ENCODE measurements at places on chromosomes 11 and 22. TPM values are rescaled to one million over a fixed set of nuclear protein-coding genes. Genes with fewer than 3 reads are reported as not detected.

DNA sequence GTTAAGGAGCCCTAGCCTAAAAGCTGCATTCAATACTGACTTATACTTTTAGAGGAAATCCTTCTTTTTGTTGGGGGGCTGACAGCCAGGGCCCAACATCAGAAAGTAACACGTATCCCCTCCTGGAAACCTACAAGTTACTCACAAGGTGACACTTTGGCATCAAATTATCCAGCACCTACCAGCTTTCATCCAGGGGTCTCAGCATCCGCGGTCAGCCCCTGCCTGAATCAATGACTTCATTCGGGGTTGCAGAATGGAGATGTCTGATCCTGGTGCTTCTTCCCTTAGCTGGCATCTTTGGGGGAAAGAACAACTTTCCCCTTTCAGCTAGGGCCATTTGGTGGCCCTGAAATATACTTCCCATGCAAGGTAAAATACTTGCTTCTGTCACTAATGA lies 5.3 kb upstream of the NAP1L4 start:
- no peaks in the 10 kb centered on the region for H3K36me3 ChIP-seq
- no peaks in the 10 kb centered on the region for H3K27me3 ChIP-seq
- no peak overlapping the region for H3K27ac ChIP-seq
- peaks cover 5% of the 10 kb centered on the region for H3K4me1 ChIP-seq
- DNase-seq = no peak

GRCh38 chr11:34316347-34317035 lies 41.3 kb downstream of the ABTB2 start:
- H3K27me3 ChIP-seq = no peaks in the 10 kb centered on the region
- H3K27ac ChIP-seq = no peak overlapping the region
- H3K36me3 ChIP-seq = no peaks in the 10 kb centered on the region
- no peak overlapping the region for H3K4me3 ChIP-seq

GRCh38 chr11:9787260-9787659 lies 123.4 kb downstream of the SWAP70 start:
- H3K27ac ChIP-seq = no peak overlapping the region
- H3K4me1 ChIP-seq = no peaks in the 10 kb centered on the region
- no peaks in the 10 kb centered on the region for H3K36me3 ChIP-seq
- no peak overlapping the region for H3K4me3 ChIP-seq
- H3K27me3 ChIP-seq = no peaks in the 10 kb centered on the region

DNA sequence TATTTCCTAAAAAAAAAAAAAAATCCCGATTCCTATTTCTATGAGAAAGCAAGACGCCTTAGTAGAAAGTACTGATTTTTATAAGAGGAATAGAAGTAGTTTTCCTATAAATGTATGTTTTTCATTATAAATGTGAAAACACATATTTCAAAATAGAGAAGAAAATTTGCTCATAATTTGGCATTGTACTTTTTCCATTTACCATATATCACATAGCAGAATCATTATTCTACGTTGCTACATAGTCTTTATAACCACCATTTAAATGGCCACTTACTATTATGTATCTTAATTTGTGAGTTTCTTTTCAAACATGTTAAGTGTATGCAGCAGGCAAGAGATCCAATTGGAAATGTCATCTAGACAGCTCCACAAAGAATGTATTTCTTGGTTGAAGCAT lies 99.0 kb downstream of the CCDC34 start:
- H3K4me3 ChIP-seq = no peak overlapping the region
- H3K27me3 ChIP-seq = no peaks in the 10 kb centered on the region
- H3K27ac ChIP-seq = no peak overlapping the region
- no peak for DNase-seq
- H3K4me1 ChIP-seq = no peaks in the 10 kb centered on the region

GRCh38 chr11:32402836-32403235 lies 32.5 kb downstream of the WT1 start:
- no peak for DNase-seq
- H3K4me3 ChIP-seq = no peak overlapping the region
- no peaks in the 10 kb centered on the region for H3K4me1 ChIP-seq
- H3K36me3 ChIP-seq = no peaks in the 10 kb centered on the region
- H3K27me3 ChIP-seq = no peaks in the 10 kb centered on the region
- no peak overlapping the region for H3K27ac ChIP-seq

DNA sequence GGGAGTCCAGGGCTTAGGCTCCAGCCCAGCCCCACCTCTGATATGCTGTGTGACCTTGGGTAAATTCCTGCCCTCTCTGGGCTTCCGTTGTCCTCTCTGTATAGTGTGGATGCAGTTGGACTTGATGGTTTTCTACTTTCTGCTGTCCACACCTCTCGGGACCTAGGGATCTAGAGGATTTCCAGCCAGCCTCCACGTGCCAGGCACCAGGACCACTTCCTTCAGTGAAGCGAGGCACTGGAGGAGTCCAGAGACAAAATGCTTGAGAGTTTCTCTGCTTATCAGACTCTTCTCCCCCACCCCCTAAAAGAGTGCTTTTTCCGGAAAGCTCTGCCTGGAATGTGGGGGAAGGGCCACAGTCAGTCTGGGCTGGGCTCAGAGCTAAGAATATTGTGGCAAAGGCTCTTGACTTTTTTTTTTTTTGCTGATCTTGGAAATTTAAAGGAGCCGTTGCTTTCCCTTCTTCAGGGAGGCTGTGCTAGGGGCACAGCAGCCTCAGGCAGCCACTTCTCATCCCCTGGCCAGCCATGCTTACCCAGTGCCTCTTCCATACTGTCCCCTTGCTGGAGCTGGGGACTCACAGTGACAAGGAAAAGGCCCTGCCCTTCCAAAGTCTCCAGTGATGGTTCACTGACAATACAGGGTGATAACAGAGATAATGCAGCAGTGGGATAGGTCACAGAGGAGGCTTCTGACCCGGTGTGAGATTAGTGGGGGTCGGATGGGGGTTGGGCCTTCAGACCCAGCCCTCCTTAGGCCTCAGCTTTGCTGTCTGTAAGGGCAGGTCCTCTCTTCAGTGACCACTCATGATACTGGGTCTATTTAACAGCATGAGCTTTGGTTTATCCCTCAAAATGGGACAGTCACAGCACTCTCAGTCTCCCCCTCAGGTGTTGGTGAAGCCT lies 2.9 kb upstream of the SERPINH1 start:
- no peaks in the 10 kb centered on the region for H3K27me3 ChIP-seq
- H3K4me3 ChIP-seq = no peak overlapping the region
- no peaks in the 10 kb centered on the region for H3K36me3 ChIP-seq
- peak overlapping the region; percentile 79 for H3K27ac ChIP-seq

DNA sequence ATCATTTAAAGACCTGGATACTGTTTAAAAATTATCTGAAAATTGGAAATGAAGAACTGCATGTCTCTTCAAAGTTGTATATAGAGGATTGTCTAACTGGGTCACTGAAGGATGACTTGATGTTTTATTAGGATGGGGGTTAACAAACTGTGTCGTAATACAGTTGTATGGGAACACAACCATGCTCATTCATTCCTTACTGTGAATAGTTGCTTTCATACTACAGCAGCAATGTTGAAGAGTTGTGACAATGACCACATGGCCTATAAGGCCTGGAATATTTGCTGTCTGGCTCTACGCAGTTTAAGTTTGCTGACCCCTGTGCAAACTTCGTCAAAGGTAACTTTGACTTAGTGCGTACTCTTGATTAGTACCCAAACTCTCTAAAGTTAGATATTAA lies 38.4 kb downstream of the FDX1 start:
- H3K4me1 ChIP-seq = no peaks in the 10 kb centered on the region
- no peaks in the 10 kb centered on the region for H3K27me3 ChIP-seq
- H3K27ac ChIP-seq = no peak overlapping the region
- no peak overlapping the region for H3K4me3 ChIP-seq
- H3K36me3 ChIP-seq = no peaks in the 10 kb centered on the region

DNA sequence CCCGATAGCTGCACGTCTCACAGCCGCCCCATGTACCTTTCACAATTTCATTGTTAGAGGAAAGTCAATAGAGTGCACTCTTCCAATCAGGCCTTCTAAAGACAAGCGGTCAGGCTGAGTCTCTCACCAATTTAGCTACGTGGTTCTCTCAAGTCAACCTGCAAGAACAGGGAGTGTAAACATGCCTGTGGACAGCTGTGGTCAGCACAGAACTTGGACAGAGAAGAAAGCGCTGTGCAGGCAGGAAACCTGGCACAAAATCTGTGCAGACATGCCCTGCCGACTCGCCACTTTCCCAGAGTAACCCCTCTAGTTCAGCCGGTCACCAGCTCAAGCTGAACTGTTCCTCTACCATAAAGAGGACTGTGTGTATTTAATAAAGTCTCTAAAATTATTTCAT lies 39.5 kb downstream of the CHKA start:
- H3K36me3 ChIP-seq = no peaks in the 10 kb centered on the region
- H3K4me3 ChIP-seq = no peak overlapping the region
- no peak overlapping the region for H3K27ac ChIP-seq
- no peaks in the 10 kb centered on the region for H3K27me3 ChIP-seq
- no peaks in the 10 kb centered on the region for H3K4me1 ChIP-seq

DNA sequence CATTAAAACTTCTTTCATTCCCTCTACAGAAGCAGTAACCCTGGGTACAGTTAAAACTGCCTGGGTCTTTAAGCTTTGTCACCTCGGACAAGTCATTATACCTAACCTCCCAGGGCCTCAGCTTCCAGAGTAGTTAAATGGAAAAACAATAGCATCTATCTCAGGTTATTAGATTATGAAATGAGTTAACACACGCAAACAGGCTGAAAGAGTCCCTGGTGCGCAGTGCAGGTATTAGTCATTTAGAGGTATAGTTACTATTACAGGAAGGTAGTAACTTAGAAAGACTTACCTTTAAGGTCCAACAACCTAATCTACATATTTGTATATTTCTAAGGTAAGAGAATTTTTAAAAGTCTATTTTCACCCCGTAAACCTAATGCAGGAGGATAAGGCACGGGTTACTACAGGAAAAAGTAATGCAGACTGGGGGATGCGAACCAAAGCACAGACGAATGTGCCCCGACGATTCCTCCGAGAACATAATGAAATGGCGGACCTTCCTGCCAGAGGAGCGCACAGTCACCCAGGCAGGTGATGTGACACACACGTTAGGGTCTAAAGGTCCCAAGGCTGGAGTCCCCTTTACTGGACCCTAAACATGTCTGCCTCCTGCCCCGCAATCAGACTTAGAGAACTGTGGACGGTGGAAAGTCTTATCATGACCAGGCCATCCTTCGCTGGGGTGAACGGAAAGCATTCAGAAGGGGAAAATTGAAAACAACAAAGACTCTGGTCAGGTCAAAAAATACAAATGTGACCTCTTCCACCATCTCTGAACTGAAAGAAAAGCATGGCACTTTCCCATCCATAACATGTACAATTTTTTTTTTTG lies 1.3 kb downstream of the NAP1L4 start:
- no peaks in the 10 kb centered on the region for H3K27me3 ChIP-seq
- H3K4me3 ChIP-seq = peak overlapping the region; percentile 86
- peak; percentile 49 for DNase-seq
- no peaks in the 10 kb centered on the region for H3K36me3 ChIP-seq
- peaks cover 5% of the 10 kb centered on the region for H3K4me1 ChIP-seq
- peak overlapping the region; percentile 87 for H3K27ac ChIP-seq

- no peaks in the 10 kb centered on the region for H3K27me3 ChIP-seq
- H3K4me1 ChIP-seq = no peaks in the 10 kb centered on the region
- H3K4me3 ChIP-seq = no peak overlapping the region
- H3K27ac ChIP-seq = no peak overlapping the region
- H3K36me3 ChIP-seq = peaks cover 8% of the 10 kb centered on the region
Observed at GRCh38 chr22:41261541-41262249, 21.0 kb upstream of the CHADL start.

- H3K36me3 ChIP-seq = no peaks in the 10 kb centered on the region
- no peak overlapping the region for H3K27ac ChIP-seq
- no peak for DNase-seq
- H3K27me3 ChIP-seq = no peaks in the 10 kb centered on the region
Observed at GRCh38 chr11:78541537-78541936, 33.1 kb downstream of the NARS2 start.

- no peaks in the 10 kb centered on the region for H3K27me3 ChIP-seq
- DNase-seq = no peak
- no peaks in the 10 kb centered on the region for H3K4me1 ChIP-seq
- H3K36me3 ChIP-seq = no peaks in the 10 kb centered on the region
- no peak overlapping the region for H3K4me3 ChIP-seq
Observed at GRCh38 chr11:127926721-127927120, 660.6 kb downstream of the ETS1 start.

DNA sequence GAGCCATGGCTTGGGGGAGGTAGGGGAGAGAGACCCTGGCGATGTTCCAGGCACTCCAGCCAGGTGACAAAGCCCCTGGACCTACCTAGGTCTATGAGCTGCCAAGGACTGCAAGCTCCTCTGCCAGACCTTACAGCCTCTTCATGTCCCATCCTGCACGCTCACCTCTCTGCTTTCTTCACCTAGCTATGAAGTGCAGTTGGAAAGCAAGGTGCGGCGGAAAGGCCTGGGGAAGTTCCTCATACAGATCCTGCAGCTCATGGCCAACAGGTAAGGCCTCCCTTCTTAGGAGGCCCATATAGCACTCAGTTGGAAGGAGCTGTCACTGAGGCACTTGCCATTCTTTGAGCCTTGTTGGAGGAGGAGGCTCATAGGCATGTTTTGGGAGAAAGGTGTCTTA lies 13.8 kb downstream of the NAA40 start:
- no peak for DNase-seq
- H3K36me3 ChIP-seq = no peaks in the 10 kb centered on the region
- no peak overlapping the region for H3K4me3 ChIP-seq
- no peak overlapping the region for H3K27ac ChIP-seq
- no peaks in the 10 kb centered on the region for H3K4me1 ChIP-seq

- no peaks in the 10 kb centered on the region for H3K4me1 ChIP-seq
- H3K27ac ChIP-seq = no peak overlapping the region
- no peaks in the 10 kb centered on the region for H3K36me3 ChIP-seq
Observed at GRCh38 chr11:12769834-12770345, 95.7 kb downstream of the TEAD1 start.

- H3K4me3 ChIP-seq = no peak overlapping the region
- H3K27ac ChIP-seq = no peak overlapping the region
- no peaks in the 10 kb centered on the region for H3K27me3 ChIP-seq
- H3K36me3 ChIP-seq = no peaks in the 10 kb centered on the region
- H3K4me1 ChIP-seq = no peaks in the 10 kb centered on the region
- DNase-seq = no peak
Observed at GRCh38 chr11:87819151-87819550, 356.1 kb downstream of the RAB38 start.

- no peak for DNase-seq
- no peaks in the 10 kb centered on the region for H3K36me3 ChIP-seq
- peaks cover 8% of the 10 kb centered on the region for H3K4me1 ChIP-seq
- no peak overlapping the region for H3K4me3 ChIP-seq
- peak overlapping the region; percentile 29 for H3K27ac ChIP-seq
Observed at GRCh38 chr11:72741849-72742512, 10.2 kb downstream of the ARAP1 start.

GRCh38 chr11:10407055-10407454 lies 48.0 kb upstream of the AMPD3 start:
- H3K36me3 ChIP-seq = no peaks in the 10 kb centered on the region
- H3K27me3 ChIP-seq = no peaks in the 10 kb centered on the region
- no peak overlapping the region for H3K27ac ChIP-seq
- no peaks in the 10 kb centered on the region for H3K4me1 ChIP-seq
- DNase-seq = no peak

The ROM1 gene
- 3.2 TPM for total RNA-seq

The MYBPC3 gene
- 0.42 TPM for total RNA-seq

The APOL5 gene
- total RNA-seq = not detected

The HORMAD2 gene
- total RNA-seq = not detected

The OR5A1 gene
- not detected for total RNA-seq

The HBD gene
- not detected for total RNA-seq

The RASSF10 gene
- 4.7 TPM for total RNA-seq

The ZP1 gene
- 0.35 TPM for total RNA-seq

The WNT7B gene
- not detected for total RNA-seq

The CD44 gene
- total RNA-seq = 152 TPM

The RASGRP2 gene
- total RNA-seq = 3.5 TPM

The CTNND1 gene
- total RNA-seq = 416 TPM

The CECR2 gene
- 0.40 TPM for total RNA-seq

Measured in colonic mucosa (tissue), 4 donors.